ENCODE measurements at places on chromosomes 12 and 14.

- DNase-seq, result no peak
Measured at GRCh38 chr14:106187216-106187615, 660.8 kb downstream of the TMEM121 start.

DNA sequence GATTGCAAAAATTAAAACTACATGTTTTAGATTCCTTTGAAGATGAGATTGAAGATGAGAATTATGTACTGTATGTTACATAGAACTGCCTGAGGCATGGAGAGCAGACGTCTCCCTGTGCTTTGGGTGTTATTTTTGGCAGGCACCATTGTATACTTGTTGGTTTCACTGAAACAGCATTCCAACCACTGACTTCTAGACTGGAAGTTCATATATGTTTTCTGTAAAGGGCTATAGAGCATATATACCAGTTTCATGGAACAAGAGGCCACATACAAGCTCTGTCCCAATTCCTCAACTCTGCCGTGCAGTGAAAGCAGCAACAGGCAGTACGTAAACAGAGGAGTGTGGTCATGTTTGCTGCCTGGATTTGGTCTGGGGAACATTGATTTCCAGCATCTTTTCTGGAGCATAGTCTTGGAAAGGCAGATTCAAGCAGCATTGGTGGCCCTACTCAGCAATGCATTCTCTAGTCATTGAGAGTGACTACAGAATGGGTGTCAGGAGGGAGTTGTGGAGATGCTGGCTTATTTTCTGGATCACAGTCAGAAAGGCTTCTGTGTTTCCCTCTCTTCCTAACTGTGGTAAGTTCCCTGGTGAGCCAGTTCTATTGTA is 57.6 kb upstream of the CNTN1 start:
- no peak for DNase-seq

- peak; percentile 9 for DNase-seq
Measured at GRCh38 chr12:6533653-6533922, 729 bp upstream of the GAPDH start.

GRCh38 chr12:12056951-12057350 is 13.8 kb upstream of the BCL2L14 start:
- DNase-seq, result no peak

DNA sequence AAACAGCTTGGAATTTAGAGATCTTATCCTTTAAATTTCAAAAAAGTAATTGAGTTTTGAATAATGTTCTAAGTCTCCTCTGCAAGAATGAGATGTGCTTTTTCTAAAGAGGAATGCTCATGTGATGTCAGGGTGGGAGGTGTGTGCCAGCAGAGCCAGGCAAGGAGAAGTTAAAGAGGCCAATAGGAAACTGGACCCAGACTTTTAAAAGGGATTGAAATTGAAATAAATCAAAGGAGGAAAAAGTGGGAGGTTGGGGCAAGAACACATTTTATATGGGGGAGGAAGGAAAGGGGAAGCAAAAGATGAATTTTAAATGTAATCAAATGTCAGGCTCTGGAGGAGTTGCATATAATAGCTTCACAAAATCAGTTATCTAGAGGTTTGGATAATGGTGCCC is 126.1 kb downstream of the FIGNL2 start:
- peak; percentile 41 for DNase-seq

GRCh38 chr12:91897025-91897515 is 248.6 kb downstream of the BTG1 start:
- DNase-seq, result no peak

DNA sequence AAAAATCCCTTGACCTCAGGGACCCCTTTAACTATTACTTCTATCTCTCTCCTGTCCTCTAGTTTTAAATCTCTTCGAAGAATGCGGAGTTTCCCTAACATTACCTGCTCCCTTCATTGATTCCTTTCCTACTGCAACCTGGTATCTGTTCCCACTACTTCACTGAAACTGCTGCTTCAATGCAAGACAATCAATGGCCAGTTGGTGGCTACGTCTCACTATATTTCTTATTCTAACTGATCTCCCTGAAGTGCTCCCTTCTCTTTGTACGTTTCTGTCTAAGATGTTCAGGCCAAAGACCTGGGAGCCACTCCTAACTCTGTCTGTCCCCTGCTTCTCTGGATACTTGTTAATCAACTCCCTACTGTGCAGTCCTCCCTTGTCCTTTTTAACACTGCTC is 10.3 kb upstream of the KCNA1 start:
- DNase-seq, result no peak

DNA sequence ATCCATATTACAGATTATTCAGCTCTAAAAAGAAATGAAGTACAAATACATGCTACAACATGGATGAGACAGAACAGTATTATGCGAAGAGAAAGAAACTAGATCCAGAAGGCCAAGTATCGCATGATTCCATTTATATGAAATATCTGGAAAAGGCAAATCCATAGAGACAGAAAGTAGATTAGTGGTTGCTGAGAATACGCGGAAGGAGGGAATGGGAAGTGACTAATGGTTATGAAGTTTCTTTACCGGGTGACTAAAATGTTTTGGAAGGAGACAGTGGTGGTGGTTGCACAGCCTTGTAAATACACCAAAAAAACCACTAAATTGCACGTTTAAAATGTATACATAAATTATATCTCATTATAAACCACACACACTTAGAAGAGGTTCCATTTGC is 12.5 kb downstream of the PRDM4 start:
- DNase-seq, result peak; percentile 20

- no peak for DNase-seq
Measured at GRCh38 chr14:52153939-52154338, 85.1 kb upstream of the NID2 start.

DNA sequence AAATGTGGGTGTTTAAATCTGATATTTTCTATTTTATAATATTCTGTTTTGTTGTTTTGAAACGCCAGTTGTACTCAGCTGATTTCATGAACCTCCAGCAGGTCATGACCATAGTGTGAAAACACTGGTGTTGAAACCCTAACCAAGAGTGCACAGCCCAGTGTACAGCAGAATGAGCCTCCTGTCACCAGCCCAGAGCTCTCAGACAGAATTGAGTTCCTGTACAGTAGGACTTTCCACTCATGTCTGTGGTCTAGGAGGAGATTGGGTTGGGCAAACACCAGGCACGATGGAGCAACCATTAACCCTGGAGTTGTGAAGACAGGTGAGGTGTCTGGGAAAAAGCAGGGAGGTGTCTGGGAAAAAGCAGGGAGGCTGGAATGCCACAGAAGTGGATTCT is 908.8 kb downstream of the VRK1 start:
- DNase-seq, result no peak

- no peak for DNase-seq
Measured at GRCh38 chr14:27730204-27730603, 1036.4 kb upstream of the FOXG1 start.

- DNase-seq, result no peak
Measured at GRCh38 chr14:100714258-100714892, 12.3 kb upstream of the DLK1 start.

- no peak for DNase-seq
Measured at GRCh38 chr12:120735181-120735580, 9.6 kb downstream of the ACADS start.

DNA sequence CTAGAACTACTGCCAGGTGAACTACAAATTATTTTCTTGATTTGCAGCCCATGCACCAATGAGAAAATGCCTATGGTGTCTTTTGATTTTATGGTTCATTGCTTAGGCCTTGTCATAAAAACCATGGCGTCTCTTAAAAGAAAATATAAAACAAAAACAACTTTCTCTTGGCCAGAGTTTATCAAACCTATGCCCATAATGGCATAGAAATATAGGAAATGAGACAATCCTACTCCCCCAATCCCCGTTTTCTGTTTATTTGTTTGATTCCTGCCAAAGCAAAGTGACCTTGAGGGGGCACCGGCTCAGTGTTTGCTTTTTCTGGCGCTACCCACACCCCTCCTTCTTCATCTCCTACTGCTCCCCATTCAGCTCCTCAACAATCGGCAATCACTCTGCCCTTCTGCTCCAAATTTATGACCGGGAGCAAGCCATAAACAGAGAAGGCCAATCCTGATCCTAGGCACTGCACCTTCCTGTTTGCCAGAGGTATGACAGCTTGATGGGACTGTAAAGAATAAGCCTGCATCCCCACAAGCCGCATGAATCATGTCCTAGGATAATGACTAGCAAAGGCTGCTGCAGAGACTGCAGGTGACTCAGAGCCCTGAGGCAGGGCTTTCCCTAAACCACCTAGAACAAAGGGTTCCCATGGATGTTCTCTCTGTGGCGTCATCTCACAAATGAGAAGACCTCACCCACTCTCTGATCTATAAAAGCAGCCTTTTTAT is 874.9 kb downstream of the NRXN3 start:
- no peak for DNase-seq

DNA sequence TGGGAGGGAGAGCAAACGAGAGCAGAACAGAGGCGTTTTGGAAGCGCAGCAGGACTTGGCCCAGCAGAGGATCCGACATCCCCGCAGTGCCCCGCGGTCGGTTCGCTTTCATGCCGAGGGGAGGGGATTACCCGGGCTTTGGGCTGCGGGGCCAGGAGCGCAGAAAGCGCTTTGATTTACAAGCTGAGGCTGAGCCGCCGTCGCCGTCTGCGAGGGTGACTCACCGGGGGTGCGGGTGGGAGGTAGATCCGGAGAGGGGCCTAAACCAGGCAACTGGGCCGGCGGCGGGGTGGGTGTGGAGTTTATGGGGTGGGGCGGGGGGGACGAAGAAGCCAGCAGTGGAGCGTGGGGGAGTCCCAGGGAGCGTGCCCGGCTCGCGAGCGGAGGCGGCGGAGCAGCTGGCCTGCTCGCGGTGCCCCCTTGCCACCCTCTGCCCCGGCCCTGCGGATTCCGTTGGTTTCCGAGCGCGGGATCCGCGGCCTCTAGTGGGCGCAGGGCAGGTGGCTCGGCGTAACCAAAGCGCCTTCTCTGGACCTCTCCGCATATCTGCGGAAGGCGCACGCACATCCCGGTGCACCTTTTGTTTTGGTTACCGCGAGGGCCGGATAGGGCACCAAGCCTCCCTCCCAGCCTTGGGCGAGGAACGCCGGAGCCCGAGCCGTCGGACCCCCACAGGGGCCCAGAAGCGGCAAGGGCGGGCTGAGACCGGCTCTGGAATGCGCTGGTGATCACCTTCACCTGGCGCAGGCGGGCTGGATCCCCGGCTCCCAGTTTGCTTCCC is 2.6 kb downstream of the SIX4 start:
- DNase-seq, result no peak

GRCh38 chr12:57836442-57837375 is 9.8 kb downstream of the CTDSP2 start:
- DNase-seq, result no peak

DNA sequence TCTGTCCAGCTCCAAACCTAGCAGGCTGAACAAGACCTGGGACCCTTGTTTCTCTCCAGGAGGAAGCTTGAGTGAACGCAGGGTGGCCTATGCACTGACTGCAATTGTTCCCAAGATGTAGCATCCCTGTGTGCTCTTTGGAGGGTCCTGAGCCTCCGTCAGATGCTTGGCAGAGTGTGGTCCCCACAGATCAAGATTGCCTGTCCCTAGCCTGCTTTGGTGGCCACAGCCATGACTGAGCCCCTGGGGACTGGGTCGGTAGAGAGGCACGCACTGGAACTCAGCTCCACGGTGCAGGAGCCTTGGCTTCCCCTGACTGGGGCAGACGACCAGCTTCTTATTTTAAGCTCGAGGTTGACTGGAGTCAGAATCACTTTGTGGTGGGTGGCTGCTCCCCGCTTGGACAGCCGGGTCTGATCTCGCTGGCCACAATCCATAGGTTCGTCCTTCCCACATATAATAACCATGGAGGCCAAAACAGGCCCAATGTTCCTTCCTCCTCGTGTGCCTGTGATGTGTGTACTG is 97.8 kb downstream of the LGMN start:
- no peak for DNase-seq

DNA sequence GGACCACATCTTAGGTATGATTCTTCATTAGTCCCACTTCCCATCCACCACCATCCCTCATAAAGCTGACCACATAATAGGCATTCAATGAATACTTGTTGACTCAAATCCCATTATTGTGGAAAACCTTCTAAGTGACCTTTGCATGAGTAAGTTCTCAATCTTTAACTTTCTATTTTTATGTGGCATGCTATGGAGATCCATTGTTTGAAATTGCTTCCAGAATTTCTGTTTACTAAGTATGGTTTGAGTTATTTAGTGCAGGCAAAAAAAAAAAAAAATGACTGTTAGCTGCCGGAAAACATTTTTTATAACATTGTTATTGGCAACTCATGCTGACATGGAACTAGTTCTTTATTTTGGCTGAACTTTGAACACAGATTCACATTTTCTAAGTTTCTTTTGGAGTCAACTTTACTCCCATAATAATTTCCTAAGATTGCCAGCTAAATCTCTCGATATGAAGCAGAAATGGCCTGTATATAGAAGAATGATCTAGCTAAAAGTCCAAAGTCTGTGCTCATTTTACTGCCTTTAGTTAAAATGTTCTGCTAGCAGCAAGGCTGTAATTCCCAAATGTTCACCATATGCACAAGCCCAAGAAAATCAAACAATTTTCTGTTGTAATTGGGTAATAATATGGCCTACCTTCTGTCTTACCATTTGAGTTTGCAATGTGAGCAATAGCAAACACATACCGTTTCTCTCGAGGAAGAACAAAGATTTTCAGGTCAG is 77.9 kb downstream of the PTGER2 start:
- DNase-seq, result no peak
